ENCODE measurements at places on chromosomes 7 and 10. TPM values are rescaled to one million over a fixed set of nuclear protein-coding genes. Genes with fewer than 3 reads are reported as not detected.

The P4HA1 gene
- total RNA-seq: 288 TPM

The LRRN3 gene
- total RNA-seq: 4.3 TPM

The SH2D4B gene
- 1.9 TPM for total RNA-seq

The DGKI gene
- 76.1 TPM for total RNA-seq

The TFPI2 gene
- 27.7 TPM for total RNA-seq

The ANKRD30A gene
- 0.72 TPM for total RNA-seq

The PSD gene
- 11.6 TPM for total RNA-seq

The MKI67 gene
- total RNA-seq: 10.6 TPM

The PNLIPRP3 gene
- 0.96 TPM for total RNA-seq

The EPHB6 gene
- 4.3 TPM for total RNA-seq

The SP8 gene
- 4.1 TPM for total RNA-seq

The SOSTDC1 gene
- 1.9 TPM for total RNA-seq

The CYP3A4 gene
- total RNA-seq: 0.72 TPM

The LEP gene
- total RNA-seq: 2.2 TPM

The RHOBTB1 gene
- 33.9 TPM for total RNA-seq

The SLC18A2 gene
- total RNA-seq: 4.1 TPM

The ASB10 gene
- total RNA-seq: not detected

The ZNF804B gene
- total RNA-seq: 7.7 TPM

The MMD2 gene
- total RNA-seq: 0.24 TPM

The FOXP2 gene
- total RNA-seq: 13.0 TPM

The SPDYE6 gene
- not detected for total RNA-seq

The LRRC72 gene
- total RNA-seq: not detected

The LRRD1 gene
- 4.1 TPM for total RNA-seq

The ENTPD1 gene
- total RNA-seq: 141 TPM

The EMX2 gene
- total RNA-seq: 25.3 TPM

The ANXA8 gene
- total RNA-seq: 32.5 TPM

The LRGUK gene
- total RNA-seq: 0.48 TPM

The OPN1SW gene
- total RNA-seq: not detected

The PODXL gene
- 4.1 TPM for total RNA-seq

The PRLHR gene
- 1.4 TPM for total RNA-seq

The TRIM50 gene
- 0.48 TPM for total RNA-seq

The CRTAC1 gene
- 2.2 TPM for total RNA-seq

The PRR15 gene
- total RNA-seq: not detected

The ITPRID1 gene
- total RNA-seq: 25.0 TPM

The SLC26A3 gene
- 6.3 TPM for total RNA-seq

The ST8SIA6 gene
- total RNA-seq: 4.3 TPM

The CCL24 gene
- not detected for total RNA-seq

The TET1 gene
- total RNA-seq: 19.3 TPM

The PON1 gene
- 0.24 TPM for total RNA-seq

The OR2A1 gene
- 6.3 TPM for total RNA-seq

The SLC16A12 gene
- total RNA-seq: 2.2 TPM

The AMZ1 gene
- 2.4 TPM for total RNA-seq

The PTPN20 gene
- 11.1 TPM for total RNA-seq

The DMBT1 gene
- 0.24 TPM for total RNA-seq

The ENO4 gene
- 0.72 TPM for total RNA-seq

The KCP gene
- 1.4 TPM for total RNA-seq
